ENCODE measurements at places on chromosomes 11 and 22. TPM values are rescaled to one million over a fixed set of nuclear protein-coding genes. Genes with fewer than 3 reads are reported as not detected.

DNA sequence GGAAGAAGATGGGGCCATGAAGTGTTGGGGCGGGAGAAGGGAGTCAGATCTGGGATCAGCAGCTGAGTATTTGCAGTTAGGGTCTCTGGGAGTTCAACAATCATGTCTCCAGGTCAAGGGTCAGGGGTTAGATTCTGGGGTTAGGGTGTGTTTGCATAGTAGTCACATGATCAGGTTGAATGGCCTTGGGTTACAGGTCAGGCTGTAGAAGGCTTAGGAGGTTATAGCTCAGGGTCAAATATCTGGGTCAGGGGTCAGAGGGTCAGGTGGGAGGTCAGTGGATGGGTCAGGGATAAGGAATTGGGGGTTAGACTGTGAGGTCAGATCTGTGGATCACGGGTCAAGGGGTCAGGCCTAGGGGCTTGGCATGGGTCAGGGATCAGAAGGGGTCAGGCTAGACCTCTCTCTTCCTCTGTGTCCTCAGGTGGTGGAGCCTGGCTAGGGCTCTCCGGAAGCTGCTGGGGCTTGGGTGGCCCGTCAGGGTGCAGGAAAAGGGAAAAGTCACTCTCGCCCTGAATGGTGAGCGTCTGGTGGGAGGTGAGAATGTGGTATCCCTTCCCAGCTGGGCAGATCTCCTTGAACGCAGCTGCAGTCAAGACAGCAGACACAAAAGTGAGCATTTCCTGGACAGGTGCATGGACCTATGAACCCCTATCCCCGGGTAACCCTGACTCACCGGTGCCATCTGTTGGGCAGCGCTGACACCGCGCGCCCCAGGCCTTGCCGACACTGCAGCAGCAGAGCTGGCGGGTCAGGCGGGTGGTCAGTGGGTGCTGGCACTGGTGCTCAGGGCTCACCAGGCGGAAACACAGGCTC is 6.4 kb downstream of the LTBP3 start:
- DNase-seq = peak; percentile 60

DNA sequence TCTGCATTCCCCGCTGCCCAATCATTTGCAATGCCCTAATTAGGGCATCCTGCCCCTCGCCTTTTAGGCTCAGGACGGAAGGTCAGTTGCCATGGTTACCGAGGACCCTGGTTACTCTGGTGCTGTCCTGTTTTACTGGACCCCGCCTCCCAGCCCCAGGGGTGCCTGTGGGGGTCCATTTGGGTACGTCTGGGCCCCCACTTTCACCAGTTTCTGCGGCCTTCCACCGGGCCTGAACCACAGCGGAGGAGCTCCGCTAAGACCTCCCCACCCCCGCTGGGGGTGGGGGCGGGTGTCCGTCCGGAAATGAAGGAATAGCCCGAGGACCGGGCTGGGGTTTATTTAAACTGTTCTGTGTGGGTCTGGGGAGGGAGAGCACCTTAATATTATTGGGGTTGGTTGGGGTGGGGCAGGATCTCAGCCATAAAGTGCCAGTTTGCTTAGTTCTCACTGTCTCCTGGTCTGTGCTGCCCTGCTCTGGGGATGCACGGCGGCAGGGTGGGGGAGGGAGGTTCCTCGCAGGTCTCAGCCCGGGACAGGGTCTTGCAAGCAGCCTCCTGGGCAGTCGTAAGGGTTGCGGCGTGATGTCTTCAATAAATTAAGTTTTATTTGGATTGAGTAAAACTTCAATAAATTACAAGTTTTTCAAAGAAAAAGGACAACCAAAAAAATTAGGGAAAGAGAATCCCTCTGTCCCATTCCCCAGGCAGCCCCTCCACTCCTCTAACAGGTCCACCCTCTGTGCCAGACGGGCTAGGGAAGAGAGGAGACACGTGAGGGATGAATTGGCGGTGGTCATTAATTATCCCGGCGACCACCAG is 5.3 kb downstream of the PHOX2A start:
- no peak for DNase-seq

GRCh38 chr11:57781529-57781943 is 19.9 kb downstream of the CTNND1 start:
- DNase-seq = no peak

GRCh38 chr11:85377901-85378300 is 249.2 kb downstream of the DLG2 start:
- no peak for DNase-seq

GRCh38 chr11:34250211-34250610 is 107.6 kb downstream of the ABTB2 start:
- no peak for DNase-seq

- DNase-seq = no peak
Observed at GRCh38 chr11:108524422-108524821, 26.2 kb upstream of the POGLUT3 start.

DNA sequence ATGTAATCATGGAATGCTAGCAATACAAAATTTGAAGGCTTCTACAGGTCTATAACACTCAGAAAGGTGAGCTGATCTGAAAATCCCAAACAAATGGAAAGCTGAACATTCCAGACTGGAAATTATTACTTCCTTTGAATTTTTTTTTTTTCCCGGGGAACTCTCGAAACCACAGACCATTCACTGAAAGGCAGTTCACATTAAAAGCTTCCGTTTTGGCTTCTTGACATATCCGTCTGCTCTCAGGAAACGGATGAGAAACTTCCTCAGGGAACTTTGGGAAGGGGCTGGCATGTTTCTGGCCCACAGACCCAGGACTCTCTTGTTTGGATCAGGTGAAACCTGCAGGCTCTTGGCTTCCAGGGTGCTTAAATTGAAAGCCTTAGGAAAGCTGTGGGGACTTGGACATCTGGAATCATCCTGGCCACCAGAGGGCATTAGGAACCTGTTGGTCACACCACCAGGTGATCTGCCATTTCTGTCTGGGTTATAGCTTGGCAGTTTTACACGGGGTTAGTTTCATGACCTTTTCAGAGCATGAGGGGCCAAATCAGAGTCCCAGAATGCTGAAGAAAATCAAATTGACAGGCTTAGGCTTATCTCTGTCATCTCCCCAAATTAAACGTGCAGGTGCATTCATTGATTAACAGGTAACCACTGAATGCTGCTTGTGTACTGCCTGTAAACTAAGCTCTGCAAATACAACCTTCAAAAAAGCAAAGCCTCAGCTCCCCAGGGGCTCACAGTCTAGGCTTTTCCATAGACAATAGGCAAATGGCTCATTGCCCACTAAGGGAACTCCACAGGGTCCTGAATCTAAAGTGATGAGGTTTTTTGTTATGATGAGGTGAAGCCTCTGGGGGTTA is 22.7 kb upstream of the GRAMD1B start:
- no peak for DNase-seq

DNA sequence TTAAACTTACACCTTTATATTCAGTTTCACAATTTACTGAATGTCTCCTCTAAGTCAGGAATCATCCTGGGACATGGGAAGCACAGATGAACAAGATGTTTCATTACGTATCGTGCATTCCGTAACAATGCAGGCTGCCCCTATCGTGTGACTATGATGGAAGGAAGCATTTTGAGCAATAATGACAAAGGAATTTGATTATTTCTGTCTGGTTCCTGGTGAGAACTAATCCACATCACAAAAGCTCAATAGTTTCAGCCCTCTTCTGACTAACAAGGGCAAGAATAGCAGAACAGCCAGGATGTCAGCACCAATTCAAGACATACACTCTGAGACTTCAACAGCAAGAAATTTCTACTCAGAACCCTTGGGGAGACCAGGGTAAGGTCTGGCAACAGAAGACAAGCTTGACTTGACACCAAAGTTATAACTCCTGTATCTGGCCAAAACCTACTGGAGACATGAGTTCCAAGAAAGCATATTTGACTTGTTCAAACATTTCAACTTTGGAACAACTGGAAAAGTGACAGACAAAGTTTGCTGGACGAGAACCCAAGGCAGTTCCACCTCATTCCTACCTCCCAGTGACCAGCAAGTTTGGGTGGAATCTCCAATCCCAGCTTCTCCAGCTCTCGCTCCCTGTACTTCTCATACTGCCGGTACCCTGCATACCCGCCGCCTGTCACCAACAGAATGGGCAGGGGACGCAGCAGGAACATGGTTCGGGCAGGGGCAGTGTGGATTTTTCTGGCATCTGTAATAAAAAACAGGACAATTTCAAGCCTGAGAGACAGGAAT is 14.3 kb downstream of the PISD start:
- no peak for DNase-seq

- DNase-seq = no peak
Observed at GRCh38 chr11:2085251-2086066, 53.7 kb downstream of the IGF2 start.

DNA sequence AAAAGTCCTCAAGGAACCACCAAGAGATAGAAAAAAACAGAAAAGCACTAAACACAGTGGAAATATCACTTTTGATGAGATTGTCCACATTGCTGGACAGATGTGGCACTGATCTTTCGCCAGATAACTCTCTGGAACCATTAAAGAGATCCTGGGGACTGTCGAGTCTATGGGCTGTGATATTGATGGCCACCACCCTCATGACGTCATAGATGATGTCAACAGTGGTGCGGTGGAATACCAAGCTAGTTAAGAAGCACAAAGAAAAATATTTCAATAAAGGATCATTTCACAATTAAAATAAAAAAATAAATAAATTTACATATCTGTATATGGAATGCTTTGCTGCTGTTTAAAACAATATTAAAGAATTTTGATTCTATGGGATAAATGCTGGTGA is 45.5 kb downstream of the ARL14EP start:
- DNase-seq = no peak

DNA sequence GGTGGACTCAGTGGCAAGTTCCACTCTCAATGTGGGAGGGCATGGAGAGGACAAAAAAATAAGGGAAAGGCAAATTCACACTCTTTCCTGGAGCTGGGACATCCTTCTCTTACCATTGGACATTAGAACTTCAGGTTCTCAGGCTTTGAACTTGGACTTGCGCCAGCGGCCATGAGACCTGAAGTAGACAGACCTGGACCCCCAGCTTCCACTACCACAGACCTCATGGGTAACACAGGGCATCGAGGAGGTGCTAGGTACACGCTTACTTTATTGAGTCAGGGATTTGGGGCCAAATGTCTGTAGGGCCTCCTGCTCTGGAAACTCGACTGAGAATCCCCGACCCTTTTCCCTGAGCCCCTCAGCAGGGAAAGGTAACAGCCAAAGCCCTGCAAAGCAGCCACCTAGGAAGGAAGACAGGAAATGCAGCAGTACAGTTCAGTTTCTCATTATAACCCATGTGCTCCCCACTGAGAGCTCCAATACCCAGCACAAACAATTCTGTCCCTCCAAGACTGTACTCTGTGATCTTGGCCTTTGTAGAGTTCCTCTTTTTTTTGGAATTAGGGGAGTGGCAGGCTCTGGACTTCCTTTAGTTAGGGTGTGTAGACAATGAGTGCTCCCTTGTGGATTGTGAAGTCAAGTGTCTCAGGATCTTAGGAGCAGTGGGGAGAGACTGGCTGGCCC is 5.7 kb downstream of the CHRNA10 start:
- DNase-seq = no peak

DNA sequence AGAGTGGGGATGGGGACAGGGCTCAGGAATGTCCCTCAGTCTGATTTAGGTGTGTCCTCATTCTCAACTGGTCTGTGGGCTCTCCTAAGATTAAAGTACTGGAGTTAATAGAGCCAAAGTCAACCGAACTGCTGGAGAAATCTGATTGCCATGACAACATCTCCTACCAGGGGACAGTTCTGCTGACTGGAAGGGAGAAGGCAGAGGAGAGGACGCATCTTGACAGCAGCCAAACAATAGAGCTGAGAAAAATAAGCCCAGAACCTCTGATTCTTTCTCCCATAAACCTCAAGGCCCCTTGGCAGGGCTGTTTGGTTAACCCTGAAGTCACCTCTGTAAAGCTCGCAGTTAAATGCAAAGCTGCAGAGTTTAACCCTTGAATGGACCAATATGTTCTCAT is 2.8 kb downstream of the KCTD14 start:
- no peak for DNase-seq

- DNase-seq = no peak
Observed at GRCh38 chr11:106624377-106624776, 393.9 kb downstream of the GUCY1A2 start.

DNA sequence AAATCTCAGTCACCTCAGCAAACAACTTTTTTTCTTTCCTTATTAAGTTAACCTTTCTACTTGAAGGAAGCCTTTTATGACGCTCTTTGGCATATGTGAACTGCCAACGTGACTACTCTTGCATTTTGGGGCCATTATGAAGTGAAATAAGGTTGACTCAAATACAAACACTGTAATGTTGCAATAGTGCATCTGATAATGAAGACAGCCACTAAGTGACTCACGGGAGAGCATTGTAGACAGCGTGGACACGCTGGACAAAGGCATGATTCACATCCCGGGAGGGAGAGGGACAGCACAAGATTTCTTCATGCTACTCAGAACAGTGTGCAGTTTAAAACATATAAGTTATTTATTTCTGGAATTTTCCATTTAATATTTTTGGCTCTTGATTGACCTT is 560.8 kb downstream of the ETS1 start:
- no peak for DNase-seq

Gene CASP5
- 0.25 TPM for total RNA-seq

Measured in heart right ventricle (tissue), 16 donors.